ENCODE measurements at places on chromosomes 7 and 10.
A peak's percentile ranks its signal among the peaks of the same experiment; 100 is the strongest.

- DNase-seq, result no peak
Measured at GRCh38 chr10:103734731-103735130, 120.6 kb downstream of the SH3PXD2A start.

DNA sequence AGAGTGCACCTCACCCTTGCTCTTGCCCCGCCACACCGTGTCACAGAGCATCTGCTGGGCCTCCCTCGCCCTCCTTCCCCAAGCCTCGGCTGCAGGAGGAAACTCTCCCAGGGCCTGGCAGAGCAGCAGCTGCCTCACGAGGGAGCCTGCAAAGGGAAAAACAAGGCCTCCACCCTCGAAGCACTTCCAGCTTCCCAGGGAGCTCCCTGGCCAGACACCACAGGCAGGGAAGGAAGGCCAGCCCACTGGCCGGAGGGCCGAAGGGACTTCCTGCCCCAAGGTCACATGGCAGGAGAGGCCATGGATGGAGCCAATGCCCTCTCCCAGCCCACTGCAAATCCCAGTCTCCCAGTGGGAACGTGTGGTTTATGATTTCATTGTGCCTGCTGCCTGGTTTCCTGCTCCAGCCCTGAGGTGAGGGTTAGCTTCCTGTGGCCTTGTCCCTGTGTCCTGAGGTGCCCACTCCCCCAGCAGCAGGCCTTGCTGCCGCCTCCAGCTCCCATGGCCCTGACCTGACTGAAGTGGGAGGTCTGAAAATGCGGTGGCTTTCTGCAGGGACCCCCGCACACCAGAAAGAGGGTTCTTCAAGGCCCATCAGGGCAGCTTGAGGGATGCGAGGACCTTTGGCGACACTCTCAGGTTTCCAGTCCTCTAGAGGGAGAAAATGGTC lies 100.5 kb upstream of the PPIF start:
- DNase-seq, result no peak

- no peak for DNase-seq
Measured at GRCh38 chr10:43252166-43252782, 14.6 kb downstream of the RASGEF1A start.

DNA sequence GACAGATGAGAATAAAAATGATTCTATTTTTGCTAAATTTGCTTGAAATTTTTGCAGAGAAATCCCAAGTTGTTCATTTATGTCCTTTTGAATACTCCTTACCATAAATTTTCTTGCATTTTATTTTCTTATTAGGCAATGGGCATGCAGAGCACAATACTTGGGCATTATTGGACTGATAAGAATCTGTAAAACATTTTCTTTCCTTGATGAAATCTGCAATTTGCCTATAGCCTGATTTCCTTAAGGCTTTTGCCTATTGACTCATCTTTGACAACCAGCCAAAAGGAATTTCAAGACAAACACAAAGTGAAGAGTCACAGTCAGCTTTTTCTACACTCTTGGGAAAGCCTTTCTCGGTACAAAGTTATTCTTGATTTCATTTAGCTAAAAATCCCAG lies 30.5 kb upstream of the GNAT3 start:
- DNase-seq, result no peak

GRCh38 chr7:147586526-147586925 lies 1004.0 kb upstream of the C7orf33 start:
- DNase-seq, result no peak

DNA sequence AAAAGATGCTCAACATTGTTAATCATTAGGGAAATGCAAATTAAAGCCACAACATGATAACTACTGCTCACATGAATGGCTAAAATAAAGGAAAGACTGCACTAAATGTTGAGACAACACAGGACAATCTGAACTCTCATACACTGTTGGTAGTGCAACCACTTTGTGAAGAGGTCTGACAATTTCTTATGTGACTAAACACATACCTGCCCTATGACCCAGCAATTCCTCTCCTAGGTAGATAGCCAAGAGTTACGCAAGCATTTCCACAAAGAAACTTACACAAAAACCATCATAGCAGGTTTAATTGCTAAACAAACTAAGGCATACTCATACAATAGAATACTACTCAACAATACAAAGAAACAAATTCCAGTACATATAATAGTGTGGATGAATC lies 41.8 kb upstream of the HERPUD2 start:
- no peak for DNase-seq

DNA sequence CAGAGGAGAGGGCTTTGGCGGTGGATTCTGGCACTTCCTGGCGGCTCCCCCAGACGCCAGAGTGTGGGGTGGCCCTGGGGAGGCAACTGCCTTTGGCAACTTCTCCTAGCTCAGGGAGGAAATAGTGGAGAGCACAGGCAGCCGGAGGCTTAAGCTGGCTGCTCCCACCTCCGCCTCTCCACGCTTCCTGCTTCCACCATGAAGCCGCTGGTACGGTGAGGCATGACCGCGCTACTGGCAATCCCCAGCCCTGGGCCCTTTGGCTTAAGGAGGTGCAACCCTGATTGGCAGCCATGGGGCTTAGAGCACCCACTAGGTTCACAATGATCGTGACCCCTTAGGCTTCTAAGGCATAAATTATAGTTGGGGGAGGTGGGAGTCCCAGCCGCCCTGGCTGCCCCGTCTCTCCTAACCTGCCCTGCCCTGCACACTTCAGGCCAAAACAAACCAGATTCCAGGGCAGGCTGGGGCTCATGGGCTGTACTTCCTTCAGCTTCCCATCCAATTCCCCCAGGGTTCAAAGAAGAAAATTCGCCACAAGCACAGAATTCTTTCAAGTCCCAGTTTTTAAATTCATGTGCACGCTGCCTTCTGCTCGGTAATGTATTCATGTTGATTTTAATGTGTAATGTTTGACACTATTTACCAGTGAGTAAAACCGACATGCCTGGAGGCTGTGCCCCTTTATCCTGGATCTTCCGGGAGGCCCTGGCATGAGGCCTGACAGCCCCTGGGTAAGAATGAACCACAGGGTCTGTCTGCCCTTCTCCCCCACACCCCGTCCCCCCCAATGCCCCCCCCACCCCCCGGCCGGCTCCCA lies 90.7 kb upstream of the LRRC4 start:
- DNase-seq, result peak; percentile 58

- DNase-seq, result peak; percentile 57
Measured at GRCh38 chr7:143321734-143322133, 5.8 kb downstream of the CLCN1 start.

- DNase-seq, result no peak
Measured at GRCh38 chr10:20598590-20598989, 298.5 kb downstream of the NEBL start.

DNA sequence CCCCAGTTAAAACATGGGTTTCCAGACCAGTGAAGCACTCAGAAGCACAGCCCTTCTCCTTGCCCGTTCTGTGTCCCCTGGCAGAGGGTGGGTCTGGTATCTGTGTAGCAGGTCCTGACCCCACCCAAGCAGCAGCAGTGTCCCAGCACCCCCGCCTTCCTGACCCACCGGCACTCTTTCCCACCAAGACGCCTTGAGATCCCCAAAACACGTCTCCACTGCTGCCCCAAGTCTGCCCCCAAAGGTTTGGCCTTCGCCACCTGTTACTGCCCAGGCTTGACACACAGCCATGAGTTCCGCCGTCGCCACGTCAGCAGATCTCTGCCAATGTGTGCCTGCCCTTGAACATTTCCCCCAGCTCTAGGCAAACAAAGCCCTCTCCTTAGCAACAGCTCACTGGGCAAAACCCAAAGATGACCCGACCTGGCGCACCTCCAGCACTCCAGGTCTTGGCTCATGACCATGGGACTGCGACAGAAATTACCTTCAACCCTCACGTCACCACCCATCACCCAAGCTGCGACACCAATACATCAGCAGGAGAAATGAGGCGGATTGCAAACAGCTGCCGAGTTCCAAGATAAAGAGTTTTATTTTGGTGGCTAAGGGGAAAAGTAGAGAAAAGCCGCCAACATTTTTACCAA lies 75.6 kb downstream of the CTBP2 start:
- no peak for DNase-seq

- DNase-seq, result no peak
Measured at GRCh38 chr7:36506820-36507219, 117.2 kb downstream of the ANLN start.

DNA sequence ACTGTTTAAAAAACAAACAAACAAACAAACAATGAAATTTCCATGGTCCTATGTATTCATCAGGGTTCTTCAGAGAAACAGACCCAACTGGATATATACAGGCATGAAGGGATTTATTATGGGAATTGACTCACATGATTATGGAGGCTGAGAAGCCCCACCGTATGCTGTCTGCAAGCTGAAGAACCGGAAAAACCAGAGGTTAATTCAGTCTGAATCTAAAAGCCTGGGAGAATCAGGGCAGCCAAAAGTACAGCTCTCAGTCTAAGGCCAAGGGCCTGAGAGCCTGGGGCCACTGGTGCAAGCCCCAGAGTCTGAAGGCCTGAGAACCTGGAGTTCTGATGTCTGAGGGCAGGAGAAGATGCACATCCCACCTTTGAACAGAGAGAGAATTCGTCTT lies 163.5 kb downstream of the MDFIC start:
- DNase-seq, result no peak

GRCh38 chr10:44697116-44697515 lies 214.0 kb upstream of the TMEM72 start:
- no peak for DNase-seq
